ENCODE measurements at places on chromosomes 1 and 21.

- DNase-seq: no peak
Observed at GRCh38 chr1:24762133-24762676, 17.0 kb downstream of the CLIC4 start.

DNA sequence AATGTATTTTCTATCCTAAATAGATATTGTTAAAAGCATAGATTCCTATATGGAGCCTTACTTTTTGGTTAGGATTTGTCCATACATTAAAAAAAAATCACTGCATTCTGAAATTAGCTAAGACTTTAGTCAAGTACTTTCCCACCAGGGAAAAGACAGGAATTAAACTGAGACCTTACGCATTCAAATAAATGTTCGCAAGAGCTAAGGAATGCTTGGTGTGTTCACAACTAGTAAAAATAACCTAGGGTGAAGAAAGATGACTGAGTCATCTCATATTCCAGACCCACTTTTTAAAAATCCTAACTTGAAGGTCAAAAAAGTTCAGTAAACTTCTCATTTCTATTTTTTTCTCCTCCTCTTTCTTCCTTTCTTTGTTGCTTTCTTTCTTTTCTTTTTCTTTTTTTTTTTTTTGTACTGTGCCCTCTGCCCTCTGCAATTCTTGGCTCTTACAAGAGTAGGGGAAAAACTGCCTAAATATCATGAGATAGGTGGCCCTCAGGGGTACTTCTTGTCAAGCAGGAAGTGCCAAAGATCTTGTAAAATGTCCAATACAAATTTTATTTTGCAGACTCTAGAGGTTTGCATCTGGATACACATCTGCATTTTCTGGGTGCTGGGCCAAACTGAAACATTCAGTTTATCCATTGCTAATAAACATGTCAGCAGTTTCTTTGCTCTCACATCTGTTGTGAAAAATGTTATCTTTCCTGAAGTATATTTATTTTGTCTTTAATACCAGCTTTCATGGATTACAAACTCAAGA is 121.4 kb upstream of the GORAB start:
- no peak for DNase-seq

DNA sequence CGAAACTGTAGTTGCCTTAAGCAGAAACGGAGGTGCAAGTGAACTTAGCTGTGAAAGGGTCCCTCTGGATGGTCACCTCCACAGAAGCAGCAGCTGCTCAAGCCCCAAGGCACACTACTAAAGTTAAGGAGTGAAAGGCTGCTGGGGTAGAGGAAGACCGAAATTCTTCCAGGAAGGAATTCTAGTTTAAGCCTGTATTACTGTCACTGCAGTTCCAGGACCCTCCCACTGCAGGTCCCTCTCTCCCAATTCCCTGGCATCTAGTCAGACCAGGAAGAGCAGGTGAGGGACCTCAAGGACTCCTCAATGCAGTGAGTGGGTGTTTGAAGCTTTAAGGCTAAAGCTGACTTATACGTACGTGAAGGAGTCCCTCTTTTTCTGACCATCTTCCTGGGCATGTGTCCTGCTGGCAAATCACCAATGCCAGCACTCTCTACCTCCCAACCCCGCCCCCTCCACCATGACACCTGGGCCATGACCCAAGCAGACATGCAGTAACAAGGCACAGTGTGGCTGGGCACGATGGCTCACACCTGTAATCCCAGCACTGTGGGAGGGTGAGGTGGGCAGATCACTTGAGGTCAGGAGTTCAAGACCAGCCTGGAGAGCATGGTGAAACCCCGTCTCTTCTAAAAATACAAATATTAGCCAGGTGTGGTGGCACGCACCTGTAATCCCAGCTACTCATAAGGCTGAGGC is 57.2 kb downstream of the TGFBR3 start:
- no peak for DNase-seq

DNA sequence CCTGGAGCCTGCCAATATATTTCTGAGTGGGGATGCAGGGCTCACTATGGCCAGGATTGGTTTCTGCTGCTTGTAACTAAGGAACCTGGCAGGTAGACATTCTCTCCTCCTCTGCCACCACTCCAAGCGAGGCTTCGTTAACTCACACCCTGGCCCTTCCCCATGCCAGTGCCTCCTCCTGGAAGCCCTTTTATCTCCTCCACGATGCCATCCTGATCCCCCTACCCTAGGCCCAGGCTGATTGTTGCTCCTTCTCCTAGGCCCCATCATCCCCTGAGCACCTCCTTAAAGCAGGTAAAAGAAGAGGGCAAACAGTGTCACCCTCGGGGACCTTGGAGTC is 118.5 kb downstream of the DMRTB1 start:
- no peak for DNase-seq

DNA sequence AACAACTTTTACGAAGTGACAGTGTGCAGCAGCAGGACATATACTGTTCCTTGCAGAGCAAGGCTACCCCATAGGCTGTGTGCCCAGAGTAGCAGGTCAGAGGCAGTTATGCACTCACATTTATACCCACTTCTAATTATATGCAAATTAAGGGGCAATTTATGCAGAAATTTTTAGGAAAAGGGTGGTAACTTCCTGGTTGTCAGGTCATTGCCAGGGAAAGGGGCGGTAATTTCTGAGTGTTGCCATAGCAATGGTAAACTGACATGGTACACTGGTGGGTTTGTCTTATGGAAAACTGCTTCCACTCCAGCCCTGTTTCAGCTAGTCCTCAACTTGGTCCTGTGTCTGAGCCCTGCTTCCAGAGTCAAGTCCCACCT is 12.0 kb upstream of the SLAMF1 start:
- DNase-seq: no peak

- DNase-seq: no peak
Observed at GRCh38 chr1:201396861-201397464, 2.2 kb downstream of the LAD1 start.

DNA sequence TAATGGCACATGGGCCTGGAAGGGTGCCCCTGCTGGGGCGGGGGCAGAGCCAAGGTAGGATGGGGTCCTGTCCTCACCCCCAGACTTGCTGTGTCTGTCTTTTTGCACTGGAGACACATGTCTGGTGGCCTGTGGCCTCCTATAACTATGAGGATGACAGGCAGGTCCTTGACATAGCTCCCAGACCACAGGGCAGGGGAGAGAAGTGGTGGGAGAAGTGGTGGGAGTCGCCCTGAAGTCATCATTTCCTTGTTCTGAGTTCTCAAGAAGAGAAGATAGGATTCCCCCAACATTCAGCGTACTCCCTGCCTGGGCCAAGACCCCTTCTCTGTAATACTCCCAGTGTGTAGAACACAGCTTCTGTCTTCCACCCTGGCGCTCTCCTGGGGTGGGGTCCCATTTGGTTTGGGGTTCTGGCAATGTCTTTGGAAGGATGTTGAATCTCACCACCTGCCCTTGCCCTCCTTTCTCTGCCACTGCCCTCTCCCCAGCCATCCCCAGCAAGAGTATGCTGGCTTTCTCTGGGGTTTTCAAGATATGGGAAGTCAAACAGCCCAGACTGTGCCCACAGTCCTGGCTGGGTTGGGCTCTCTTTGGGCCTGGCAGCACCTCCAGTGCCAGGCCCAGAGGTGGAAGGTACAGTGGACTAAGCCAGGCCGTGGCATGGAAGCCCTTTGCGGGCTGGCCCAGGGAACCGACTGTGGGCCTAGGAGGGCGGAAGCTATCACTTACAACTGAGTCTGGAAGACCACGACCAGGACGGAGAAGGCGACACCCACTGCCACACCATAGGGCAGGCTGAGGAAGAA is 19.4 kb downstream of the SLC26A9 start:
- DNase-seq: no peak

GRCh38 chr1:37741662-37742061 is 23.3 kb downstream of the EPHA10 start:
- DNase-seq: no peak

- DNase-seq: no peak
Observed at GRCh38 chr1:45394342-45394741, 54.1 kb upstream of the MUTYH start.

GRCh38 chr1:176462674-176463378 is at the start of gene PAPPA2:
Gene PAPPA2, plus strand, starts transcription at chr1:176463175. Its CDS starts 93,148 bp downstream, at chr1:176556323.
- no peak for DNase-seq

GRCh38 chr1:222068937-222069336 is 327.0 kb upstream of the DUSP10 start:
- DNase-seq: no peak

DNA sequence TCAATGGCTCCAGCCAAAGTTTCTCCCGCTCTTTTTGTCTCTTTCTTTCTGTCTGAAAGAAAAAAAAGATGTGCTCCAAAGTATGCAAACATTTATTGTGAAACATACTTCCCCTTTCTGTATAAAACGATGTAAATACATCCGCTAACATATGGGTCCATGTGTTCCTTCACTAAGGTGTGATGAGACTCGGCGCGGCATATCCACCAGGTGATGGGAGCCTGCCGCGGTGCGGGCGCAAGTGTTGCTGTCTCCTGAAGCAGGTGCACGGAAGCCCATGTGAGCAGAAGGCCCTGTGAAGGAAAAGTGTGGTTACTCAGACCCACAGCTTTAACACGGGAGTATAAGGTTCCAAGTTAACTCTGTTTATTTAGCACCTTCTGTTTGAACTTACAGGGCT is 466.6 kb upstream of the C1orf87 start:
- no peak for DNase-seq

All from stimulated activated CD8-positive, alpha-beta memory T cell treated with anti-CD3 and anti-CD28 coated beads, Interleukin-7, amount 100 ng/mL, for 48 hours (primary cell).